ENCODE measurements at places on chromosomes 3 and 15. TPM values are rescaled to one million over a fixed set of nuclear protein-coding genes. Genes with fewer than 3 reads are reported as not detected.

Gene ITIH4
- not detected for polyA plus RNA-seq

Gene CSPG4
- polyA plus RNA-seq: not detected

Gene FAM3D
- polyA plus RNA-seq: not detected

Gene CD96
- 139 TPM for polyA plus RNA-seq

Gene TMC3
- polyA plus RNA-seq: 0.05 TPM

Gene CYP1A2
- not detected for polyA plus RNA-seq

Gene CHRNA7
- polyA plus RNA-seq: 1.5 TPM

Gene EFCC1
- not detected for polyA plus RNA-seq

Gene TFDP2
- polyA plus RNA-seq: 21.1 TPM

Gene POLQ
- 0.10 TPM for polyA plus RNA-seq

Gene CFAP91
- 0.59 TPM for polyA plus RNA-seq

- DNase-seq: no peak
Observed at GRCh38 chr3:42698216-42698910, 4.2 kb downstream of the HHATL start.

DNA sequence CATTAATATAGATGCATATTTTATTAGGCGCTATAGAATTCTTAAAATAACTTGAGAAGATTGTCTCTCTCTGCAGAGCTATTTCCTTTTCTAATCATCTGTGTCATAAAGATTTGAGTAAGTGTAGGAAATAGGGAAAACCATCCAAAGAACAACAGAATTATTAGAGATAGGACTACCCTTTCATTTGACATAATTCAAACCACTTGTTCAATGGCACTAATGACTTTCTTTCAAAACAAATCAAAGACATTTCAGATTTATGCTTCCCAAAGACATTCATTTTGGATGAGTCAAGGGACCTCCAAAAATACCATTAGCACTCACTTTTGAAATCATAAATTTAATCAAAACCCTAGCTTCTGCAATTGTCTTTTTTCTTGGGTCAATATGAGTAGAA, 29.5 kb downstream of the PRICKLE2 start:
- no peak for DNase-seq

GRCh38 chr3:171765511-171765887, 44.8 kb downstream of the PLD1 start:
- no peak for DNase-seq

GRCh38 chr3:46276497-46277099, 34.3 kb downstream of the CCR3 start:
- peak; percentile 44 for DNase-seq

- no peak for DNase-seq
Observed at GRCh38 chr15:45795440-45796069, 160.7 kb downstream of the SQOR start.

DNA sequence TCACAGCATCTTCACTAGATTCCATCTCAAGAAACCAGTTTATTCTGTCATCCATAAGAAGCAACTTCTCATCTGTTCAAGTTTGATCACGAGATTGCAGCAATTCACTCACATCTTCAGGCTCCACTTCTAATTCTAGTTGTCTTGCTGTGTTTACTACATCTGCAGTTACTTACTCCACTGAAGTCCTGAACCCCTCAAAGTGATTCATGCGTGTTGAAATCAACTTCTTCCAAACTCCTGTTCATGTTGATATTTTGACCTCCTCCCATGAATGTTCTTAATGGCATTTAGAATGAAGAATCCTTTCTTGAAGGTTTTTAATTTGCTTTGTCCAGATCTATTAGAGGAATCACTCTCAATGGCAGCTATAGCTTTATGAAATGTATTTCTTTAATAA, 287.6 kb upstream of the TBL1XR1 start:
- no peak for DNase-seq

DNA sequence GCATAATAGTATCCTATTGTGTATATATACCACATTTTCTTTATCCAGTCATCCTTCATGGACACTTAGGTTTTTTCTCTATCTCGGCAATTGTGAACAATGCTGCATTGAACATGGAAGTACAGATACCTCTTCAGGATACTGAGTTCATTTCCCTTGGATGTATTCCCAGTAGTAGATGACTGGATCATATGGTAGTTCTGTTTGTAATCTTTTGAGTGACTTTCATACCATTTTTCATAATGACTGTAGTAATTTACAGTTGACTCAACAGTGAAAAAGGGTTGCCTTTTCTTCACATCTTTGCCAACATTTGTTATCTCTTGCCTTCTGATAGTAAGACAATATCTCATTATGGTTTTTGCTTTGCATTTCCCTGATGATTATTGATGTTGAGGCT, 21.8 kb downstream of the MYH15 start:
- DNase-seq: no peak

DNA sequence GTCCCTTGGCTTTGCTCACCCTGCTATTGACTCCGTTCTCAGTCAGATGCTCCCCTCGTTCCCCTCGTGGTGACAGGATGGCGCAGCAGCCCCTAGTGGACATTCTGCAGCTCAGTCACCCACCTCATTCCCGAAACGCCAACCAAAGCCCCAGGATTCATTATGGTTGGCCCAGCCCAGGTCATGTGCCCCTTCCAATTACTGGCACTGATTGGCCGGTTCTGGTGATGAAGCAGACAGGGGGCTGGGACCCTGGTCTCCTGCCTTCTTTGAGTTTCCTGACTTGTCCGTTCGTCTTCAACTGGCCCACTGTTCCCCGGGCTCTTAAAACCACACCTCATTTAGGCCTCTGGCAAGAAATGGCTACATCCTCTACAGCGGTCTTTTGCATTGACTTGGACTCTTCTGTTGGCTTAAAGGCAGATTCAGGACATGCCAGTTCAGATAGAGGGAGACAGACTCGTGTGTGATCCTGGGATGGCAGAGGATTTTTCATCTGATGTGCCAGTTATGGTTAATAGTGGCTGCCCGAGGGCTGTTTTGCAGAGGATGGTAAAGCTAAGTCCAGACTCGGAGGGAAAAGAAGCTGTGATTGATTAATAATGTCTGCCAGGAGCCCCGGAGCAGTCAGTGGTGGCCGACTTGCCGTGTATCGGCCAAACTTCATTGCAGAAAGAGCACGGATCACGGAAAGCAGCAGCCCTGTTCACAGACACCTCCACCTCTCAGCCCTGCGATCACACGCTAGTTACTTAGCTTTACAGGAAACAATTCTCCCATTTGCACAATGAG, 37.8 kb downstream of the LSM3 start:
- peak; percentile 57 for DNase-seq

DNA sequence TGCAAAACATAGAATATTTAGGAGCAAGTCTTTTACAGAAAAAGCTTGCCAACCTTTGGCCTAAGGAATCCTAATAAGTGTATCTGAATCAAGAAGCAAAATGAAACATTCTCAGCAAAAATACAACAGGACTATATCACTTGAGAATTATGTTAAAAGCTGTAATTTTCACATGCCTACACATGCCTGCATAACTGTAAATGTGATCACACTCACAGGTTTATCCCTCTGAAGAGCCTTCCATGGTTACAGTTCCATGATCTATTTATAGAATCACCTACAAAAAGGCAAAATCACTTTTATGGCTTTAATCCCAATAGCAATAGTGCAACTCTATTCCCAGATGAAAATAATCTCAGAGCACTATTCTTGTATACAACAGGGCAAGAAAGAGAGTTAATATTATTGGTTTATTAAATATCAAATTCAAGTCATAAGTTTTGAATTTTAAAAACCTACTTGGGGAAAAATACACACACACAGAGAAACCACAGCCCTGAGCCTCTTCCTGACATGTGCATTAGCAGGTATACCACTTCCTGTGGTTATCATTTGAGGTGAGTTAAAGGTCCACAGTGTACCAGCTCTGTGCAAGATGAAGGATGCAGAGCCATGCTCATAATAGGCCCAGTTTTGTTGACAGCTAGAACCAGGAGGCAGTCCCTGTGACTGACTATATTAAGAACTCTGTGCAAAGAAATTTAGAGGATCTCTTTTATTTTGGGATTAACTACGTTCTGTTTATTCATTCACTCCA, 252.5 kb upstream of the TGFBR2 start:
- DNase-seq: peak; percentile 93

DNA sequence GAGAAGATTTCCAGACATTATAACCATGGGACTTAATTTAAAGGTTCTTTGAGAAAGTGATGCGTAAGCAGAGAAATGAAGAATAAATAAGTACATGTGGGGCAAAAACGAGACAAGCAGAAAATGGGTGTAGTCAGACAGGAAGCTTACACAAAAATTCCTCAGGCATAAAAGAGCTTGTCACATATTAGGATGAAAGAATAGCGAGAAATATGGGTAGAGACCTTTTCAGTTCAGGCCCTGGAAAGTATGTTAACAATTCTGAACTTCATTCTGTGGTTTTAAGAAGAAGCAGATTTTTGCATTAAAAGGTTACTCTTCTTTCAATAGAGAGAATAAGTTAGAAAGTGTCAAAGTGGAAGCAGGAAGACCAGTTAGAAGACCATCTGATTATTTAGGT, 352.4 kb downstream of the ROBO1 start:
- DNase-seq: no peak

DNA sequence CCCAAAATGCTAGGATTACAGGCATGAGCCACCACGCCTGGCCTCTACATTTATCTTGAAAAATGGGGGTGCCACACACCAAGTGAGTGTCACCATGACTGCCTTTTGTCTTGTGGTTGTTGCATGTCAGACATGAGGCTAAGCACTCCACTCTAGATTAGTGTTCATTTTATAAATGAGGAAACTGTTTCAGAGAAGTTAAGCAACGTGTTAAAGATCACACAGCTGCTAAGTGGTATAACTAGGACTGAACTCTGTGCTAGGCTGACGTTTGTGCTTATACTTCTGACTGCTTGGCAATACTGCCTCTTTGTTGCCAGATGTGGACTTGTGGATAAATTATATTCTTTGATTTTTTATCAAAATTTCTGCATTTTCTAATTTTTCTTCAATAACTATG, 50.8 kb upstream of the SMAD6 start:
- no peak for DNase-seq

GRCh38 chr3:127158614-127159229, 34.2 kb upstream of the PRR23E start:
- DNase-seq: no peak

DNA sequence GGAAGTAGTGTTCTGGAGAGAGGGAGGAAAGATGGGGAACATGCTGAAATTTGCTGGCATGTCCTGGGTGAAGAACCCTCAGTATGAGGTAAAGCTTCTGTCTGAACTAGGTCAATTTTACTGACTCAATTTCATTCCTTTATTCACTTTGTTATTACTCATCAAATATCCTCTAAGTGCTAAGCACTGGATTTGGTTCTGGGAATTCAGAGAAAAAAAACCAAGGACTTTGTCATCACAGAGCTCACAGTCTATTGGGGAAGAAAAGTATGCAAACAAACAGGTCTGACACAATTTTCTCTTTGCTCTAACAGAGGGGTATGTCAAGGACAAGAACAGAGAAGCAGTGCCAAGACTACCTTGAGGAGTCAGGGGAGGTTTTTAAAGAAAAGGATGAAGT, 68.0 kb downstream of the TFG start:
- no peak for DNase-seq

- no peak for DNase-seq
Observed at GRCh38 chr3:56089739-56090138, 378.5 kb downstream of the ERC2 start.

DNA sequence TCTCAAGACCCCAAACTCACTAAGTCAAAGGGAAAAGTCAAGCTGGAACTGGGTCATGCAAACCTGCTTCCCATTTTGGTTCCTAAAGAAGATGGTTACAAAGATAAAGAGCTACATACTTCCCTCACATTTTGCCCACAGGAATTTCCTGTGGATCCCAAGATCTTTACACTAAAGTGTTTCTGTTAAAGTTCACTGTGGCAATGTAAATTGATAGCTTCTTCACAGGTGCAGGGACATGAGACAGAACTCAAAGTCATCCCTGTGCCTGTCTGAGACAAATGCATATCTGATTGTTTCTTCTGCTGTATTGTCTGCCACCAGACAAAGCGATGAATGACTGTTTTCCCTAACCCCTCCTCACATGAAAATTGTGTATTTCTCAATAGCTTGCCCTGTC, 567.8 kb downstream of the ZIC1 start:
- DNase-seq: no peak

- DNase-seq: no peak
Observed at GRCh38 chr15:69666441-69666882, 213.8 kb downstream of the RPLP1 start.

DNA sequence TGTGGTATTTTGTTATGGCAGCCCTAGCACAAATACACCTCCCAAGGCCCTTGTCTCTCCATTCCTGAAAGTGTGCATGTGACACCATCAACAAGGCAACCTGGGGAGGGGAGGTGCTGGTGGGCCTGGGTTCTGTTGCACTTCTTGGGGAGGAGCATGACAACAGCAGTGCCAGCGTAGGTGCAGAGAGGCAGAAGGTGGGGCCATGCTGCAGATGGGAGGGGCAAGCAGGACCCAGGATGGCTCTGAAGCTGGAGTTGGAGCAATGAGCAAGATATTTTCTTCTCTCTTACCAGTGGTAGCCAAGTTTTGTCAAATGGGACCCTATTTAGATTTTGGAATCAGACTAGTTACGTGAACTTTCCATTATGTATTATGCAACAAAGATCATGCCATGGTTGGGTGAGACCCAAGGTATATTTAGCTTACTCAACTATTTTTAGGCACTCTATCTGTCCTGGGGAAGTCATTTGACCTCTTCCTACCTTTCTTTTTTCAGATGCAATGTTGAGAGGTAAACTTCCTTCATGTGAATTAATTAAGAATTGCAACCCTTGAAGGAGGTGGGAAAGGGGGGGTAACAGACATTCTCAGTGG, 3.4 kb downstream of the FYCO1 start:
- DNase-seq: no peak

GRCh38 chr15:62647202-62647842, 395.2 kb upstream of the TPM1 start:
- no peak for DNase-seq

DNA sequence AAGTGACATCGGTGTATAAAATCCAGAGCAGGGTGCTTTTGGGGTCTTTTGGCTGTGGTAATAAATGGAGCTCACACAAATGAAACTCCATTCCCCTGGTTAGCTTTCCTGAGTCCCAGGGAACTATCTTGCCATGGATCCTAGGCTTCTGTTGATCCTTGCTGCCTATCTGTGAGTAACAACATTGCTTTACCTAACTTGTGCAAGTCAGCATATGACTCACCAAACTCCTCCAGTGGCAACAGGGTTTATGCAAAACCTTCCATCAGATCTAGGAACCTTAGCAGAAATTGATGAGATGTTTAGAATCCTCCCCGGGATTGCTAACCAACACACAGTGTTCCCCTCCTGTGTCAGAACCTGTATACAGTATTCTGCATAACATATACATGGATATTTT, 105.4 kb downstream of the SCAPER start:
- no peak for DNase-seq
